Stimulated activated CD8-positive, alpha-beta memory T cell treated with anti-CD3 and anti-CD28 coated beads, Interleukin-7, amount 100 ng/mL, for 24 hours (primary cell): ENCODE measurements at places on chromosomes 1 and 21.

GRCh38 chr1:176694713-176695112, 231.7 kb downstream of the PAPPA2 start:
- DNase-seq, result no peak

- DNase-seq, result no peak
These were observed 47.5 kb upstream of the PWP2 start for GRCh38 chr21:44059710-44060109.

DNA sequence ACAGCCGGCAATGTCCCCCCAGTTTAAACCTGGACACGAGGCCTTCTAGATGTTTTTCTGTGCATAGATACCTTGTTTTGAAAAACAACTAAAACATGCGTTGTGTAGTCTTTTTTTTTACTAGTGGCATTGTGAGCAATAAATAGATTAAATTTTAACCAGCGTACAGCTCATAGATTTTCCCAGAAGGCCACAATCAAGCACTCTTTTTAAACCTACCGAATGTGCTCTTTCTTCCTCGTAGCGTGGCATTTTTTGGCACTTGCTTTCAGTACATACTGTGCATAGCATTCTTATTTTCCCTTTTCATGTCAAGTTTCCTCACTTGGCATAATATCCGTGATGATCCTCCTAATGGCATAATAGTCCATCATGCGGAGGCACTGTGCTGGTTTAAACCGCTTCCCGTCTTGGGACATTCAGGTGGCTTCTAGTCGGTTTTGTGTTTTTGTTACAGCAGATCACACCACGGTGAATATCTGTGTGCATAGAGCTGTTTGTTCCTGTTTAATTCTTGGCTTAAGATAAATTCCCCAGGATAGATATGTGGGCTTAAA, 95.3 kb downstream of the PDE9A start:
- no peak for DNase-seq

GRCh38 chr1:41021526-41022308, at the start of gene SLFNL1:
SLFNL1 (minus strand) TSS chr1:41021725; CDS start chr1:41020660, 1,065 bp downstream.
- no peak for DNase-seq

- DNase-seq, result no peak
These were observed 31.6 kb upstream of the RPTN start for GRCh38 chr1:152190589-152190988.

DNA sequence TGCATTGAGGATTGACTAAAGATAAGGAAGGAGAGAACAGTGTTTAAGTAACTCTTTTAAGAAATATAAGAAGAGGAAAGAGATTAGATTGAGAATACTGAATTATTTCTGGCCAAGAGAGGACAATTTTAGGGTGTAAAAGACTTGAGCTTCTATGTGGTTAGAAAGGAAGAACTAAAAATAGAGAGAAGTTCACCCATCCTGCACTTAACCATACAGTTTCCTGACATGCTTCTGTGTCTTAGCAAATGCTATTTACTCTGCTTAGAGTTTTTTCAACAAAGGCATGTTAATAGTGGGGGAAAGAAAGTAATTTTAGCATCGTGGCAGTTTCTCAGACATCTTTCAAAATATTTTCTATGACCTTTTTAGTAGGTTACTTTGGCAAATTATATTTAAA, 122.8 kb upstream of the GPR52 start:
- DNase-seq, result no peak

DNA sequence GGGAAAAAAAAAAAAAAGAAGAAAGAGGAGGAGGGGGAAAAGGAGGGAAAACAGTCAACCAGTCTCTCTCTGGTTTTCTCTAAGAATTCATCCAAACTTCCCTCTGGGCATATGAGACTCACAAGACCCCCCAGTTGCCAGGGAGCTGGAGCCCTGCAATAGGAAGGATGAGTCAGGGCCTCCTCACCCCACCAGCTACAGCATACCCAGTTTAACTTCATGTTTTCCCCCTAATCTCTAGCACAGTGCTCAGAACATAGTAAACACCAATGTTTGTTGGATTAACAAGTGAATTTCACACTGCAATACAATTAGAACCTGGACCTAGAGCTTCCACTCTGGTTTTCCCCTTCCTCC, 7.8 kb downstream of the F11R start:
- no peak for DNase-seq
